D341Med (cell line): ENCODE measurements at places on chromosomes 5 and 9.

DNA sequence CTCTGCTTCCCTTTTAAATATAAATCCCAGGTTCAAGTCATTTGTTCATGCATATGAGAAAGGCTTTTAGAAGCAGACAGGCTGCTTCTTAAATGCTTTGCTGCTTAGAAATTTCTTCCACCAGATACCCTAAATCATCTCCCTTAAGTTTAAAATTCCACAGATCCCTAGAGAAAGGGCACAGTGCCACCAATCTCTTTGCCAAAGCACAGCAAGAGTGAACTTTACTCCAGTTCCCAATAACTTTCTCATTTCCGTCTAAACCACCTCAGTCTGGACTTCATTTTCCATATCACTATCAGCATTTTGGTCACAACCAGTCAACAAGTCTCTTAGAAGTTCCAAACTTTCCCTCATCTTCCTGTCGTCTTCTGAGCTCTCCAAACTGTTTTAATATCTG lies 679.8 kb upstream of the FTMT start:
- no peak for DNase-seq

- DNase-seq, result no peak
These were observed 347 bp upstream of the OLFML2A start for GRCh38 chr9:124776618-124776953.

DNA sequence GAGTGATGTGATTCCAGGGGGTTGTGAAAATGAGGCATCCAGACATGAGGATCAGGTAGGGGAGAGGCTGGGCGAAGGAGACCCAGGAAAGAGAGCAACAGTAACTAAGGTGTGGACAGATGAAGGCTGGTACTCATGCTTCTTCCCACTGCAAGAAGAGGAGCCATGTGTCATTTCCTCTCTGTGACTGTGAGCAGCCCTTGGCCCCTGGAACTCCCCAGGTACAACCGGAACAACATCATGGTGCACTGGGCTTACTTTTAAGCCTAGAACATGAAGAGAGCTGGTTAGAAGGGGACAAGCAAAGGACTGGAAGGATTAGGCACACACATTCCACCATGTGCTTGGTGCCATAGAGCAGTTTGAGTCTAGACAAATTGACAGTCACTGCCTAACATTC lies 10.9 kb upstream of the IL12B start:
- no peak for DNase-seq

DNA sequence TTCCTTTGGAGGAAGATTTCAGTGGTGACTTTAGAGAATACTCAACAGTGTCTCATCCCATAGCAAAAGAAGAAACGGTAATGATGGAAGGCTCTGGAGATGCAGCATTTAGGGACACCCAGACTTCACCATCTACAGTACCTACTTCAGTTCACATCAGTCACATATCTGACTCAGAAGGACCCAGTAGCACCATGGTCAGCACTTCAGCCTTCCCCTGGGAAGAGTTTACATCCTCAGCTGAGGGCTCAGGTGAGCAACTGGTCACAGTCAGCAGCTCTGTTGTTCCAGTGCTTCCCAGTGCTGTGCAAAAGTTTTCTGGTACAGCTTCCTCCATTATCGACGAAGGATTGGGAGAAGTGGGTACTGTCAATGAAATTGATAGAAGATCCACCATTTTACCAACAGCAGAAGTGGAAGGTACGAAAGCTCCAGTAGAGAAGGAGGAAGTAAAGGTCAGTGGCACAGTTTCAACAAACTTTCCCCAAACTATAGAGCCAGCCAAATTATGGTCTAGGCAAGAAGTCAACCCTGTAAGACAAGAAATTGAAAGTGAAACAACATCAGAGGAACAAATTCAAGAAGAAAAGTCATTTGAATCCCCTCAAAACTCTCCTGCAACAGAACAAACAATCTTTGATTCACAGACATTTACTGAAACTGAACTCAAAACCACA lies 67.4 kb downstream of the VCAN start:
- no peak for DNase-seq

GRCh38 chr5:103247118-103247517 lies 11.4 kb upstream of the MACIR start:
- DNase-seq, result no peak

GRCh38 chr5:57550132-57550531 lies 67.5 kb upstream of the ACTBL2 start:
- peak; percentile 37 for DNase-seq

DNA sequence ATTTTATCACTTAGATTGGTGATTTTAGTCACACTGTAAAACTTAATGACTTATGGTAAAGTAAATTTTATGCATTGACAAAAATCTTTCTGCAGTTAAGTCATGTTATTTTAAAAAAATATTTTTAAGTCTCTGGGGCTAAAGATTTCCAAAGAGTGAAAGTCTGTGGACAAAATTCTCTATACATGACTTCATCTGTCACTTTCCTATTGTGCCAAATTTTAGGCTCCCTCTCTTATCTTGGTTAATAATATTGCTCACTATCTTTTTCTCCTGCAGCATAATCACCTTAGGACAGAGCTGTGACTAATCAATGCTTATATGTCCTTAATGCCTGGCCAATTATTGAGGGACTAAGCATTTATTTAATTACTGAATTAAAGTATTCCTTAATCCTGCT lies 15.2 kb downstream of the LURAP1L start:
- no peak for DNase-seq

DNA sequence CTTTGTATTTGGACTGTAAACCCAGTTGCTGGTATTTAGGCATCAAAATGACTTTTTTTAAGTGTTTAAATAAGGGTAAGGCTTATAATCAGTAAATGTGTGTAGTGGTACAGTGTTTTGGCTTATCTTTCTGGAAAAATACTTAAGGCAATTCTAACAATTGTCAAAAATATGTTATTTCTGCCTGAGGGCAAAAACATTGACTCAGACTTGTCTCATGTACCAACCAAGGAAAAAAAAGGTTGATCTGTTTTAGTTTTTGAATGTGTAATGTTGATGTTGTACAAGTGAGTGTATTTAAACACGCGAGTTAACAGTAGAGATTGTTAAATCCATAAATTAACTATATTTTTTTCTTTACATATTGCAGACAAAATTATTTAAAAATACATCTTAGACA lies 277.8 kb upstream of the TYRP1 start:
- no peak for DNase-seq

DNA sequence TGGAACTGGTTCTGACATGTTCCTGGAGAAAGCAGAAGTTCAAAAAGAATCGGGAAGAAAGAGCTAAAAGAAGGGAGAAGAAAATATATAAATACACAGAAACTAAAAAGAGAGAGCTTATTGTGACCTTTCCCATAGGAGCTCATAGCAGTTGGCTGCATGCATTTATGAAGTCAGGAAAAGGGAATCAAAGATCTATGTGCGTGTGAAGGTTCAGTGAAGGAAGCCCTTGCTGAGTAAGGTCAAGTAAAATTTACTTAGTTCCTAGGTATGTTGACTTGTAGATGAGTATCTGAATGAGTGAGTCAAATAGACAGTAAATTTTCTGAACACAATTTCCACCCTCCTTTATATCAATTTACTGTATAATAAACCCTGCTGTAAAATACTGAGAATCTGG lies 632.5 kb downstream of the SLCO4C1 start:
- DNase-seq, result no peak

GRCh38 chr9:109599711-109600110 lies 101.6 kb upstream of the PTPN3 start:
- no peak for DNase-seq

- peak; percentile 41 for DNase-seq
These were observed 134.4 kb downstream of the BARX1 start for GRCh38 chr9:93820667-93821306.

- DNase-seq, result no peak
These were observed 75.4 kb downstream of the DOCK2 start for GRCh38 chr5:169712428-169712827.

DNA sequence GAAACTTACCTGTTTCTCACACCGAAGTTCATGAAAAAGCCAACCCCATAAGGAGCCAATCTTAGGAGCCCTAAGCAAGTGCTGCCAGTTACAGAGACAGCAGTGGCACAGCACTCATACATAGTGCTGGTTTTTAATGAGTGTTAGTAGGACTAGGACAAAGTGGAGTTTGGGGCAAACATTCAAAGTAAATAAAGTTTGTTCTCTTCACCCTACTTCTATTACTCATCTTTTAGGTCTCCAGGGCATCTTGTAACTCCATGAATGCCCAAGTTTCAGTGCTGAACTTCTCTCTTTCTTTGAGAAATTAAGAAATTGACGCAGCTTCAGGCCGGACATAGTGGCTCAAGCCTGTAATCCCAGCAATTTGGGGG lies 584.7 kb downstream of the EBF1 start:
- no peak for DNase-seq

GRCh38 chr5:133610489-133611356 lies 1.6 kb downstream of the FSTL4 start:
- DNase-seq, result peak; percentile 80

- DNase-seq, result no peak
These were observed 758.8 kb downstream of the NR2F1-AS1 start for GRCh38 chr5:92822183-92822582.

- DNase-seq, result no peak
These were observed 125.4 kb downstream of the MED27 start for GRCh38 chr9:131954299-131954698.

- DNase-seq, result no peak
These were observed 439.9 kb upstream of the KLF4 start for GRCh38 chr9:107929443-107929842.

DNA sequence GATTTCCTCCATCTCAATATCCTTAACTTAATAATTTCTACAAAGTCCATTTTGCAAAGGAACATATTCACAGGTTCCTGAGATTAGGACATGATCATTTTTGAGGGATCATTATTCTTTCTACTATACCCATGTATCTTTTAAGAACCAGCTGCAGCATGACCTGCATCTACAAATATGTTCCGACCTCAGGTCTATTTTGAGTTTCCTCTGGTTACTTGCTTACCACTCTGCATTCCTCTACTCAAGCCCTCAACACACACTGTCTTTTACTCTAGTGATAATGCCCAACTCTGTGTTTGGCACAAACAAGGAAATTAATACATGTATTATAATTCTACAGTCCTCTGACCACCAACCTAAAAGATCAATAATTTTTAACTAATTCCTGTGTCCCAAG lies 386.1 kb downstream of the DNAH5 start:
- DNase-seq, result no peak

DNA sequence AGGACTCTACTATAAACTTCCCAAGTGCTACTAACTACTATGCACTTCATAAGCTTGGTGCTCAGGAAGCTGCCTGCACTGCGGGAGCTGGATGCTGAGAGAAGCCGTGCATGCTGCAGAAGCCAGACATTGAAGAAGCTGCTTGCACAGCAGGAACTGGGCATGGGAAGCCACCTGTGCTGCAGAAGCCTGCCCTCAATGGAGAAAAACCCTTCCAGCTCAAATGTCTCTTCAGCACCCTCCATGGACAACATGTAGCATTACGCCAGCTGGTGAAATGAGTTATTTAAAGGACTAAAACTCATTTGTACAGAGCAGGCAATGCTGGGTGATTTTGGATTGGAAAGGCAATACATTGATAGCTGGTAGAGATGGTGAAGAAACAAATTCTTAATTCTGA lies 247.2 kb downstream of the KIF4B start:
- DNase-seq, result peak; percentile 66

DNA sequence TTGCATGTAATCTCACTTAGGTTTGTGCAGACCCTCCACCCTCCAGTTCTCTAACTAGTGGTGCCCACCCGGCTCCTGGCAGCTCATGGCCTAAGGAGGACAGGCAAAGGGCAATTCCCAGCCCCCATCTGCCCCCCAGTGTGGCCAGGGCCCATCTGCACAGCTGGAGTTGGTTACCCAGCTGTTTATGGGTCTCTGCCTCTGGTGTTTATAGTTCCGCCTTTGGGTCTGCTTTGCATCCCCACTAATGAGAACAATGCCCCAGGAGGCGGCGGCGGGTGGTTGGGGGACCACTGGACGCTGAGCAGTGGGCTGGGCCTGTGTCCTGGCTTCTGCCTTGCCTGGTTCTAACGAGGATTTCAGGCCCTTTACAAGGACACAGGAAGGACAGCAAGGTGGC lies 62.4 kb downstream of the NDST1 start:
- no peak for DNase-seq

GRCh38 chr5:8726383-8727036 lies 819.4 kb downstream of the SEMA5A start:
- DNase-seq, result no peak

DNA sequence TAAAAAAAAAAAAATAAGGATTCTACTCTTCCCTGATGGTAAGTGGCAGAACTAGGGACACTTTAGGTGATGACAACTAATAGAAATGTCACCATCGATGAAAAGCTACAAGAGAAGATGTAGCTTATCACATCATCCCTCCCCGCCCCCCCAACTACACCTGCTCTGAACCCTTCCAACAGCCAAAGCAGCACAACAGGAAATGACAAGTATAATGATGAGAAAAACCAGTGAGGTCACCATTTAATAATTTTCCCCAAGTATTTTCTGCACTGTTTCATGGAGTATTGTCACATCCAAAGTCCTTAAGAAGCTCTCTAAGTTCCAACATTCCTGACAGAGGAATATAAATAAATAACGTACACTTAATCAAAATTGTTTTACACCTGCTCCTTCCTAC lies 221.4 kb downstream of the EFNA5 start:
- DNase-seq, result no peak

DNA sequence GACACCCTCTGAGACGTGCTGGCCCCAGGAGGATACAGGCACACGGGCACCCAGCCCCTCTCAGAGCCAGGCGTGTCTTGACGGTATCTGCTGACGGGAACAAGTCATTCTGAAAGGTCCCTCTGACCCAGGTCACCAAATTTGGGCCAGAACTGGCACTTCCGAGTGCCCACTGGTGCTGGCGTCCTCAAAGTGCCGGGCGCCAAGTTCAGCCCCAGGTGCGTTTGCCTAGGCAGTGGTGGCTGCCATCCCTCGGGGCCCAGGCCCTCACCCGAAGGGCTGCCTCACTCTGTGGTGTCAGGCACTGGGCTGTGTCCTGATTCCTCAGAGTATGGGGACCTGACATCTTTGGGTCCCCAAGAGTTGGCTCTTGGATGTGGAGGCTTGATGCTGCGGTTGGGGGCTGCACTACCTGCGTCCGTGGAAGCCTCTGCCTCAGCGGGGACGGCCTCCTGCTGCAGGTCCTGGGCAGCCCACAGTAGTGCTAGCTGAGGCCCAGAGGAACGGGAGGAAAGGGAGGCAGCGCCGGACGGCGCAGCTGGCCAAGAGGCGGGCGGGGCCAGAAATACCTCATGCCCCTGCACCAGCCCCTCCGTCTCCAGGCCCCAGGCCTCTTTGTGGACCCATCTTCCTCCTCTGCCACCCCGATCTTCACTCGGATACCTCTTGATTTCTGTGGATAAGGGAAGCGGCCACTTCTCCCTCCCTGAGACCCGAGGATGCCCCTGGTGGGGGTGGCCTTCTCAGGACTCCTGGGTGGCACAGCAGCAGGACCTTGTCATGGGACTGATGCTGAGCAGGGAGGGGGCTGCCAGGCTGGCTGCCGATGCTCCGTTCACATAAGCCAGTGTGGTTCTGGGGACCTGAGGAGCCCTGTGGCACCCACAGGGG lies 109.4 kb upstream of the LMX1B start:
- DNase-seq, result no peak
